ENCODE measurements at places on chromosomes 1 and 21. TPM values are rescaled to one million over a fixed set of nuclear protein-coding genes. Genes with fewer than 3 reads are reported as not detected.

The FAM151A gene
- total RNA-seq, result 4.5 TPM

The UBE2U gene
- not detected for total RNA-seq

The PKP1 gene
- 0.18 TPM for total RNA-seq

The CHODL gene
- total RNA-seq, result 0.46 TPM

The TRIM58 gene
- total RNA-seq, result 3.9 TPM

The TMEM125 gene
- total RNA-seq, result 52.4 TPM

The PLA2G5 gene
- 0.58 TPM for total RNA-seq

The SERBP1 gene
- total RNA-seq, result 148 TPM

The KRTAP13-4 gene
- total RNA-seq, result not detected

The NTPCR gene
- 54.0 TPM for total RNA-seq

The CR1 gene
- total RNA-seq, result 0.76 TPM

The SIPA1L2 gene
- 89.8 TPM for total RNA-seq

The WDR64 gene
- total RNA-seq, result 0.24 TPM

The SEC16B gene
- total RNA-seq, result 4.8 TPM

The SIM2 gene
- 0.34 TPM for total RNA-seq

The SYCP1 gene
- total RNA-seq, result not detected

The OR2M3 gene
- total RNA-seq, result not detected

The NOS1AP gene
- total RNA-seq, result 11.3 TPM

The TMEM51 gene
- total RNA-seq, result 23.4 TPM

The FABP3 gene
- 1.9 TPM for total RNA-seq

The C1orf226 gene
- total RNA-seq, result 44.1 TPM

The PRAMEF18 gene
- total RNA-seq, result not detected

Measured in left colon (tissue), 2 donors.